Activated CD4-positive, alpha-beta T cell treated with anti-CD3 and anti-CD28 coated beads, Interleukin-2, amount 10 ng/mL, durations not matched to agents 24 days and 14 days (primary cell): ENCODE measurements at places on chromosomes 11 and 22.

GRCh38 chr11:56396047-56396446 is 16.4 kb upstream of the OR5AL1 start:
- no peaks in the 10 kb centered on the region for H3K4me1 ChIP-seq
- DNase-seq, result no peak
- H3K27ac ChIP-seq, result no peak overlapping the region
- no peaks in the 10 kb centered on the region for H3K36me3 ChIP-seq

DNA sequence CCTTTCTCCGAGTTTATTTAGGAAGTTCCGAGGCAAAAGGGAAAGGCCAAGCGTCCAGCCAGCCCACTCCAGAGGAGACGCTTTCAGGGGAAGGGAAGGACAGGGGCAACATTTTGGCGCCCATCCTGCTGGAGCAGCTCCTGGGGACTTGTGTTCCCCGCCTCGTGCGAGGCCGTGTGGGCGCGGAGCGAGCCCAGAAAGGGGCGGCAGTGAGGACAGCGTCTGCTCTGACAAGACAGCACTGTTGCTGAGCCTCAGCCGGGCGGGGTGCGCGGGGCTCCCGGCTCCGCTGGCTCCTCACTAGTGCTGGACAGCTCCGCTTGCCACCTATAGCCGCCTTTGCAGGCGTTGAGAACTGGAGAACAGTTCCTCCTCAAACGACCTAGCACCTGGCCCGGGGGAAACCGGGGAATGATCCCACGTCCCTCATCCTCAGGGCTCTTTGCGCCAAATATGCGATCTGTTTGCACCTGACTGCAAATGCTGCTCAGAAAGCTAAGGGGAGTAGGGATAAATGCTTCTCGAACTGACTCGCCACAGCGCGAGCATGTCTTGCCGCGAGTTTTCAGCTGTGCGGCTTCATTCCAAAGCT is 722 bp upstream of the GUCY1A2 start:
- peak; percentile 60 for DNase-seq
- H3K36me3 ChIP-seq, result no peaks in the 10 kb centered on the region
- H3K4me1 ChIP-seq, result peaks cover 3% of the 10 kb centered on the region

GRCh38 chr11:6400431-6401345 is 10.4 kb downstream of the SMPD1 start:
- H3K4me3 ChIP-seq, result peak overlapping the region; percentile 24

DNA sequence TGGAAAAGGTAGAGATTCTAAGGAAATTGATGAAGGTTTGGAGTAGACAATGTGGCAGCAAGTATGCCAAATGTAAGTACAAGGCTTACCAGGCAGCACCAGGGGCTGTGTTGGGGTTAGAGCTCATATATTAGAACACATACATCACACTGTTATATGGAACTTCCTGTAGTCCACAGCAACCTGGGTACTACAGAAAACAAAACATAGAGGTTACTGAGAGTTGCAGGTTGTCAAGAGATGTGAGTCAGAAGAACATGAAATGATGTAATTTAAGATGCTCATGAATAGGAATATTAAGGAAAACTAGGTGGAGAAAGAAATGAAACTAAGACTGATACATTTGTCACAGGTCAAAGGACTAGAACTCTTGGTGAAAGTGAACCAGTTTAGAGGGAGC is 22.0 kb downstream of the FAT3 start:
- no peak for DNase-seq
- H3K4me1 ChIP-seq, result no peaks in the 10 kb centered on the region
- no peak overlapping the region for H3K4me3 ChIP-seq
- no peaks in the 10 kb centered on the region for H3K27me3 ChIP-seq

DNA sequence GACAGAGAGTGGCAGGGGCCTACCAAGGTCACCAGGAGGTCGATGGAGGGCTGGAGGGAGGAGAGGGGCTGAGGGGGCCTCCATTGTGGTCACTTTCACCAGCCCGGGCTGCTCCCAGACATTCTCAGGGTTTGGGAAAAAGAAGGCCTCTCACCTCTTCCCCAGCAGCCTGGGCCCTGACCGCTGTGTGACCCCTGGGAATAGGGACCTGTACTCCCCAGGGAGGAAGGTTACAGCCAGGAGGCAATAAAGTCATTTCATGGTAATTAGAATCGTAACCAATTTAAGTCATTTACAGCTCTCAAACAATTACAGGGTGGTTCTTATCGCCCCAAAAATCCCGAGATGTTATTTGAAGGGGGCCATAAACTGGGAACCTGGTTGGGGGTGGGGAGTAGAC is 37.8 kb downstream of the ISX start:
- peaks cover 6% of the 10 kb centered on the region for H3K27me3 ChIP-seq
- no peak overlapping the region for H3K4me3 ChIP-seq
- H3K36me3 ChIP-seq, result no peaks in the 10 kb centered on the region
- H3K4me1 ChIP-seq, result no peaks in the 10 kb centered on the region
- no peak for DNase-seq
- H3K27ac ChIP-seq, result no peak overlapping the region
